Epithelial cell of esophagus (primary cell): ENCODE measurements at places on chromosomes 1 and 21.

GRCh38 chr1:175675017-175675416 lies 68.4 kb downstream of the TNR start:
- DNase-seq = no peak

DNA sequence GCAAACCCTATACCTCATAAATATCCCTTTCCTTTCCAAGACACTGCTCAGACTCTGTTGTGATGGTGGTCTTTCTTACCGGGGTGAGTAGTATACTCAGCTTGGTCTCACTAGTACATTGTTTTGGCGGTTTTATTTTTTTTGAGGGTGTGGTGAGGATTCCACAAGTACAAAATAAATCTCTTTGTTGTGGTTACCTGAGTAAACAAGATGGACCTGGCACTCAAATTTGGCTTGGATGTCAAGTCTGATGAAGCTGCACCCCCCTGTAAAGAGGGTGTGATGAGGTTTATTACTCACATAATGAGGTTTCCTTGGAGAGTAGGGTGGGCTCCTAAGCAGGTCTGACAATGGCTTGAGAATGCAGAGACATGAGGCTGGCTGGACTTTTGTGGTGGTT lies 68.2 kb upstream of the KCNJ6 start:
- DNase-seq = no peak

DNA sequence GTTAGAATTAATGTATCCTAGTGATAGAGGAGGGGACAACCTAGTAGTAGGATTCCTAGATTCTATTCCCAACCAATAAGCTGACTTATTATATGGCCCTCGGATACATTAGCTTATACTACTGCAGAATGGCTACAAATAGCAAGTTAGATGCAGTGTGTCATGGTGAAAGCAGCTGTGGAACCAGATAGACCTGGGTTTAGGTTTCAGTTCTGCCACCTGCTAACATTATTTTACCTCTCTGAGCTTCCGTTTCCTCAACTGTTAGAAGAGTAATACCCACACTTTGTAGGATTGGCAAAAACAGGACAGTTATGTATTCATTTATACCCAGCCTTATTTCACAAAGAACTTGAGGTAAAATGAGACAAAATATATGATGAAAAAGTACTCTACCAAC lies 21.6 kb upstream of the MAGOH start:
- no peak for DNase-seq

- no peak for DNase-seq
These were observed 19.1 kb downstream of the CHRNB2 start for GRCh38 chr1:154586641-154587040.

DNA sequence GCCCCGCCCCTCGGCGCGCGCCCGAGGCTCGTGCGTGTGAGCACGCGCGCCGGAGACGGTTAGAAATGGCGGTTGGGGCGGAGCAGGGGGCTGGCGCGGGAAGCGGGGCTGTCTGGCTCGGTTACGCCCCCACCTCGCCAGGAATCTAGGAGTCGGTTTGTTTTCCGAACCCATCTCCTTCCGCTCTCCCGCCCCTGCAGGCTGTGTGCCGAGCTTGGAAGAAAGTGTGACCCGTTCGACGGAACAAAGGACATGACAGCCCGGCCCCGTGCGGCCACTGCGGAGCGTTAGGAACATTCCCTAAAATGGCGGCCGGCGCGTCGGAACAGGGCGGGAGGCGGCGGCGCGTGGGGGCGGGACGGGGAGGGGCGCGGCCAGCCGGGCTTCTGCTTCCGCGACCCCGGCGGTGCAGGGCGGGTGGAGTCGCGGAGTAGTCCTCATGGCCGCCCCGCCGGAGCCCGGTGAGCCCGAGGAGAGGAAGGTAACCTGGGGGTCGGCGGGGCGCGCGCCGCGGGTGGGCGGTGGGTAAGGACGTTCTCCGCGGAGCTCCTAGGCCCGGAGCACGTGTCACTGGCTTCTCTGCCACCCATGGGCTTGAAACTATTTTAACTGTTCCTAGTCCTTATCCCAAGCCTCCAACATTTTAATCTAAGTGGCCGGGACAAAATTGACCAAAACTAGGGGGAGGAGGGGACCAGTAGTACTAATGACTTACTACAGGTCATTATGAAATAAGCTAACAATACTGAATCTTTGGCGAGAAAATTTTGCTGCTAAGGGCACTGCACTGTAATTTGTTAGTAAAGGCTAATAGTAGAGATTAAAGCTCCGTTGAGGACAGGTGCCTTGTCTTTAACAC lies at the start of gene COX20:
COX20 (plus strand) TSS at position 383 of the 859 bp plus-strand sequence; CDS start at position 440, 57 bp downstream.
- peak; percentile 89 for DNase-seq

- no peak for DNase-seq
These were observed 88.0 kb upstream of the CTTNBP2NL start for GRCh38 chr1:112307930-112308591.

DNA sequence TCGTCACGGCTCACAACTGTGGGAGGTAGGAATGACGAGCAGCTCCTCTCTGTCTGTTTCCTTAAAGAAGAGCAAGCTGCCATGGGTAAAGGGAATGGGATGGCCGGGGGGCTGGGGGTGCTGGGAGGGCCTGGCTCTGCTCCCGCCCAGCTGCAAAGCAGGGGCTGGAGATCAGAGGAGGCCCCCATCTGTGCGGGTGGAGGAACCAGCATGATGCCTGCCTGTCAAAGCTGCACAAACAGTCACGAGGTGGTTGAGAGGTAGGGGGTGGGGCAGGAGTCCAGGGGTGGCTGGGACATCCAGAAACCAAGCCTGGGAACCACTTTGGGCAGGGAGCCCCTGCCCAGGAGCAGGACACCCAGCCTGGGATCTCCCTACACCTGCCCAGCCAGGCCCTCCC lies 12.6 kb downstream of the SLC41A1 start:
- DNase-seq = no peak

GRCh38 chr1:18531503-18531845 lies 50.7 kb downstream of the KLHDC7A start:
- no peak for DNase-seq

GRCh38 chr21:38434913-38435533 lies 63.3 kb downstream of the ERG start:
- peak; percentile 60 for DNase-seq

DNA sequence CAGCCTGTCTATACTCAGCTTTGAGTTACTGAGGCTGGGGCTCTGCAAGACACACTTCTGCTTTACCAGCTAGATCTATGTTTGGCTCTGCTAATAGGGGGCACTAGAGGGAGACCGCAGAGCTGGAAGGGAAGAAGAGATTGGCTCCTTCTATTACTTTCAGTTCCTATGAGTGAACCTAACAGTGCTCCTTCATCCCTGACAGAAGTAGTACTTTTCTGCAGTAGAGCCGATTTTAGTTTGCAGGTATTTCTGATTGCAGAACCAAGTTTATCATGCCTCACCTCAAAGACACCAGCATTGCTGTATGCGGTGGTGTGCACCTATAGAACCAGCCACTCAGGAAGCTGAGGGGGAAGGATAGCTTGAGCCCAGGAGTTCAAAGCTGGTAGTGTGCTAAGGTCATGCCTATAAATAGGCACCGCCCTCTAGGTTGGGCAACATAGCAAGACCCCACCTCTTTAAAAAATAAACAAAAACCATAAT lies 5.7 kb upstream of the ZDHHC18 start:
- DNase-seq = no peak

DNA sequence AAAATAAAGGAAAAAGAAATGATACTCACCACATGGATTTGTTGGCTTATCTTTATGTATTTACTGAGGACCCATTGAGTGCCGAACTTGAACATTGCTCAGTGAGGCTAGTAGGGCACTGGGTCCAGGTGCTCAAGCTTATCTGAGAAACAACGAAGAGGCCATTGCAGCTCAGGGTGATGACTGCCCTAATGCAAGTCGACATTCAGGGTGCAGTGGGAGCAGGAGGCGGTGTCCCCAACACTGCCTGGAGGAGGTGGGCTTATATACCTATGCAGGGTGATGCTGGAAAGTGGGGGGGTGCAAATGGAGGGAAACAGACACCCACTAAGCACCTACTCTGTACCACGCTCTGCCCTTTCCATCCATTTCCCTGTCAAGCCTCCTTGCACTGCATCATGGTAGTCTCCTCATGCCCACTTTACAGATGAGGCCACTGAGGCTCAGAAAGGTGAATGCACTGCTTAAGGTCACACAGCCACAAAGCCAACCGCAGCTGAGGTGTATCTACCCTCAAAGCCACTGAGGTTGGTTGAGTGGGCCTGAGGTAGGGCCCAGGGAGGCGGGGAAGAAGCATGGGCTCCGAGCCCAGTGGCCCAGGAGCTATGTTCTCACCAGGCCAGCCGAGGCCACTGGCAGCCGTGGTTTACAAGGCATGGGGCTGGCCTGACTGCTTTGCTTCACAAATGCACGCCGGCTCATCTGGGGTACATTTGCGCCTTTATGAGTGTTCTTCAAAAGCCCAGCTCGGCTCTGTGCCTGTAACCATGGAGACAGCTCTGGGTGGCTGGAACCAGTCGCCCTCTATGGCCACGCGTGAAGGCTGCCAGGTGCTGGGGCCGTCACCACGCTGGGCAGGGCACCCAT lies 103.8 kb downstream of the EPHB2 start:
- DNase-seq = no peak

- no peak for DNase-seq
These were observed 1022.3 kb upstream of the B3GALT2 start for GRCh38 chr1:194208674-194209073.

DNA sequence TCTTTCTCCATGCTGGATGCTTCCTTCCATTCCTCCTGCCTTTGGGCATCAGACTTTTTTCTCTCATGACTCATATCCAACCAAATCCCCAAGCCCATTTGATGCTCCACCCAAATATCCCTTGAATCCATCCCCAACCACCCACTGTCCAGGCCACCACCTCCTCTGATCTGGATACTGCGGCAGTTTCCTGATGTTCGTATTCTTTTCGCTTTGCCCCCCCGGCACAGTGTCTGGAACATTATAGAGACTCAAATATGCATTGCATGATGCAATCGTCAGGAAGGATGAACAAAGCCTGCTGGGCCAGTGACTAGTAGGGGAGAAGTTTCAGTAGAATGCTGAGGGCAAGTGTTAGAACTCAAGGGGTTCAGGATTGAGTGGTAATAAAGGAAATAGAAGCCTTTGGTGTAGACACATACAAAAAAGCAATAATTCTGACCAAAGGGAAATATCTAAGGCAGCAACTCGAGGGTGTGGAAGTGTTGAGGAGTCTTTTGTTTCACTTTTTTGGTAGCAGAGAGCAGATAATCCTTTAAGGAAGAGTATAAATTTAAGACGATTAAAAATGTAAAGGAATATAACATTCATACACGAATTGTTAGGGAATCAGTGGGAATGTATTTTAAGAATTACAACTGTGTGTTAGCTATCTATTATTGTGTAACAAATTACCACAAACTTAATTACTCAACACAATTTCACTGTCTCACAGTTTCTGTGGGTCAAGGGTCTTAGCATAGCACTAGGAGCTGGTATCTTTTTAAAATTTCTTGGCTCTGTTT lies 7.5 kb downstream of the S100A11 start:
- peak; percentile 70 for DNase-seq

DNA sequence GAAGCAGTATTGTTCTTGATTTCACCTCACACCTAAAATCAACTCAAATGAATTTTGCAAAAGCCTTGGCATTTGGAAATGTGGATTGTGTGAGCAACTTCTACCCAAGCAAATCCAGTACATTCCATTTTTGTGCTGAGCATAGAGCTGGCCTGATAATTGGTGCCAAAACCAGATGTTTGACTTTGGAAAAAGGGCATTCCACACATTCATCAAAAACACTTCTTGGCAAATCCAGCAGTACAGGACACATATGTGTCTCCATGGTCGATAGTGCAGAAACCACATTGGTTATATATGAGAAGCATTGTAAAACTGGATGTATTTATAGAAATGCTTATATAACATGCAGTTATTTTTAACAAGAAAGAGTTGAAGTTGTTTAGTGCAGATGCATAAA lies 210.4 kb downstream of the KCNK2 start:
- no peak for DNase-seq

- DNase-seq = no peak
These were observed 14.9 kb downstream of the SLC26A9 start for GRCh38 chr1:205928317-205928716.

- DNase-seq = peak; percentile 46
These were observed 6.5 kb downstream of the CAPN2 start for GRCh38 chr1:223718850-223719249.

DNA sequence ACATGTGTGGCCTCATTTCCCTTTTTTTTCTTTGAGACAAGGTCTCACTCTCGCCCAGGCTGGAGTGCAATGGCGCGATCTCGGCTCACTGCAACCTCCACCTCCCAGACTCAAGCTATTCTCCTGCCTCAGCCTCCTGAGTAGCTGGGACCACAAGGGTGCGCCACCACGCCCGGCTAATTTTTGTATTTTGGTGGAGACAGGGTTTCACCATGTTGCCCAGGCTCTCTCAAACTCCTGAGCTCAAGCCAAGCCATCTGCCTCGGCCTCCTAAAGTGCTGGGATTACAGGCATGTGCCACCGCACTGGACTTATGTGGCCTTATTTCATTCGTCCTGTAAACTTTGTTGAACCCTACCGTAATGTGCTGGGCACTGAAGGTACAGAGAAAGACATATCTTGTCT lies 569 bp upstream of the WARS2 start:
- DNase-seq = peak; percentile 17

GRCh38 chr1:167541610-167542009 lies 12.0 kb downstream of the CREG1 start:
- DNase-seq = no peak

DNA sequence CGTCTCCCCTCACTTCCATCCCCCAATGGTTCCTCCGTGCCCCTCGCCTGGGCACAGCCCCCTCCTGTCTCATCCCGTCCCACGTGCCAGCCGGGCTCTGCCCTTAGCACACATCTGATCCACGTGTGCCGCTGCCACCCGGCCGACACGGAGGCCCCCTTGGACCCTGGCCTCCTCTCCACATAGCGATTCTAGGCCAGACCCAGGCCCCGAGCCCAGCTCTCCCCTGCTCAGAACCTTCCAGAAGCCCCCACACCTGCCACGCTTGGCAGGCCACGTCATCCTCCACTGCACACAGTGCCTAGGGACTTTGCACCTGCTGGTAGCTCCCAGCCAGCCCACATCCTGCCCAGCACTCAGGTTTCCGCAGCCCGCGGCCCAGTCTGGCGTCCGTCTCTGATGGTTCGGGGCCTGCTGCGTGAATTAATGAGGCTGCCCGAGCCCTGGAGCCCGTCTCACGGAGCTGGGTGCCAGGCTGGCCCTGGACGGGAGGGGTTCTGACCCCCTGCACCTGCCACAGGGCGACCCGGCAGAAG lies 20.1 kb downstream of the PLCH2 start:
- no peak for DNase-seq

- peak; percentile 61 for DNase-seq
These were observed 168.4 kb downstream of the PCNX2 start for GRCh38 chr1:233127157-233127556.

DNA sequence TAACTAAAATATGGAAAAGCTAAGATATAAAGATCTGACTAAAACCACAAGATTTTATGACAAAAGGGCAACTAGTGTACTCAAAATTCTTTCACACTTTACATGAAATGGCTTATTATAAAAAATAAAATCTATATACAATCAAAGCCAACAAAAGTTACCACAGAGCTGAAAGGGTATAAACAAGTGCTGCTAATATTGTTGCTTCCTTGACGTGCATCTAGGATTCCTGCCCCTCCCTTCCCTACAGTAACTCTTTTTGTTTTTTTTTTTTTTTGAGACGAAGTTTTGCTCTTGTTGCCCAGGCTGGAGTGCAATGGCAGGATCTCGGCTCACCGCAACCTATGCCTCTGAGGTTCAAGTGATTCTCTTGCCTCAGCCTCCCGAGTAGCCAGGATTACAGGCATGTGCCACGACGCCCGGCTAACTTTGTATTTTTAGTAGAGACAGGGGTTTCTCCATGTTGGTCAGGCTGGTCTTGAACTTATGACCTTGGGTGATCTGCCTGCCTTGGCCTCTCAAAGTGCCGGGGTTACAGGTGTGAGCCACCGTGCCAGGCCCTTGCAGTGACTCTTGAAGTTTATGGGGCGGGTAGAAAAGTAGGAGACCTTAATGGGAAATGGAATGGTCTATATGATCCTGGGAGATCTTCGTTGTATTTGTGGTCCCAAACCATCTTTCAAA lies 4.5 kb downstream of the SRSF4 start:
- no peak for DNase-seq
